Spinal cord (tissue), 10 donors: ENCODE measurements at places on chromosomes 2 and 18. TPM values are rescaled to one million over a fixed set of nuclear protein-coding genes. Genes with fewer than 3 reads are reported as not detected.

GRCh38 chr18:11795916-11796315 is 55.3 kb upstream of the CHMP1B start:
- H3K4me3 ChIP-seq, result no peak overlapping the region
- H3K4me1 ChIP-seq, result no peaks in the 10 kb centered on the region
- H3K27ac ChIP-seq, result no peak overlapping the region
- H3K27me3 ChIP-seq, result no peaks in the 10 kb centered on the region
- no peaks in the 10 kb centered on the region for H3K36me3 ChIP-seq

Gene TMEFF2
- 46.7 TPM for total RNA-seq

DNA sequence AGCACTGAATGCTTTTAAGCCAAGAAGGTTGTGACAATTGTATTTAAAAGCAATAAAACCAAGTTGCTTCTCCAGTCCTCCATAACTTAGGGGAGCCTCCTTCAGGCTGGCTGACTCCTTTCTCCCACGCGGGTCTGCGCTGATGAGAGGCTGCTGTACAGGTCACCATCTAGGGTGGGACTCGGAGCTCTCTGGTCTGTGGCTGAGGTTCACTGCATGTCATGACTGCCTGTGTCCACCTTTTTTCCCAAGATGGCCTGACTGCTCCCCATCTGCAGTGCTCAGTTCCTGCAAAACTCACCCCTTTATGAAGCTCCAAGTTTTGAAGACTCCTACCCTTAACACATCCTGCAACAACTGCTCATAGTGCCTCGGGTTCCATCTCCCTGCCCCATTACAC is 194.4 kb downstream of the AFF3 start:
- no peak overlapping the region for H3K4me3 ChIP-seq
- H3K36me3 ChIP-seq, result no peaks in the 10 kb centered on the region
- no peak overlapping the region for H3K27ac ChIP-seq
- DNase-seq, result no peak
- H3K4me1 ChIP-seq, result no peaks in the 10 kb centered on the region
- no peaks in the 10 kb centered on the region for H3K27me3 ChIP-seq

- H3K36me3 ChIP-seq, result no peaks in the 10 kb centered on the region
- no peak for DNase-seq
- no peaks in the 10 kb centered on the region for H3K4me1 ChIP-seq
- no peak overlapping the region for H3K4me3 ChIP-seq
These were observed 302.7 kb downstream of the CYP26B1 start for GRCh38 chr2:71844967-71845366.

DNA sequence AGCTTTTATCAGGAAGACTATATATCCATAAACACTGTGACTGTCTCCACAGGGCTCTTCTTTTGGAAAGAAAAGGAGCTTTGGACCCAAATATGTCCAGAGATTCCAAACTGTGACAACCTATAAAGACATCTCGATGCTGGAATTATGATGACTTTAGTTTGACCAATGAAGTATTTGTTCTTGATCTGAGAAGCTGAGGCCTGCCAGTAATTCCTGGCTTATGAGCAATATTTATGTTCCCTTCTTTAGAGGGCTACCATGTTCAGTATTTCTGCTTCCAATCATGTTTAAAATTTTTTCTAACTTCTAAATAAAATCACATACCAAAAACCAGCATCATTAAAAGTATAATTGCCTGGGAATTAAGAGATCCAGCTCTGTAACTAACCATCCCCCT is 41.1 kb downstream of the FEZ2 start:
- no peak overlapping the region for H3K27ac ChIP-seq
- H3K36me3 ChIP-seq, result no peaks in the 10 kb centered on the region
- no peaks in the 10 kb centered on the region for H3K27me3 ChIP-seq
- no peak for DNase-seq

DNA sequence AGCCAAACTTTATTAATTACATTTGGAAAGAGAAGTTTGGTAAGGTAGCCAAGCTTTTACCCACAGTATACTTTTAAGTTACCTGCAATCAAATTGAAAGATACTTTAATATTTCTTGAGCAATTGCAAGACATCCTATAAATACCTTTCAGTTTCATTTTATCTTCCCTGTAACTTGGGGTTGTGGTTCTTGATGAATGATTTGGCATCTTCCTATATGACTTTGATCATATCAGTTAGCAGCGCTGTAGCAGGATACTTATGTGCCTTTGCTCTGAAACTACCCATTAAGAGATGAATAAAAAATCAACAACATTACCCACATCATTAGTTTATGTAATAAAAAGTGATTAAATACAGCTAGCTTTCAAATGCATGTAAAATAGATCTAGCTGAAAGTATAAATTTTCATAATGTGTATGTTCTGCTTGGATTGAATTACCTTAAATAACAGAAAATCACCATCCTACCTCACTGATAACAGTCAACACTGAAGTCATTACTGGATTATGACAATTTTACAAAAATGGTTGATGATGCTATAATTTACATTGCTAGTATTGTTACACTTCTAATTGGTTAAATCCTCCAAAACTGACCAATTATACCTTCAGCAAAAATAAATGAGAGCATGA is 50.4 kb downstream of the MMADHC start:
- no peak overlapping the region for H3K27ac ChIP-seq
- no peaks in the 10 kb centered on the region for H3K4me1 ChIP-seq
- H3K4me3 ChIP-seq, result no peak overlapping the region
- no peak for DNase-seq
- no peaks in the 10 kb centered on the region for H3K36me3 ChIP-seq
- no peaks in the 10 kb centered on the region for H3K27me3 ChIP-seq

- no peak overlapping the region for H3K4me3 ChIP-seq
- no peaks in the 10 kb centered on the region for H3K36me3 ChIP-seq
These were observed 216.7 kb downstream of the SETBP1 start for GRCh38 chr18:44897411-44897810.

Gene MEIS1
- total RNA-seq, result 68.4 TPM

Gene CAPG
- 41.3 TPM for total RNA-seq

Gene MRPL30
- total RNA-seq, result 34.9 TPM

Gene SPDYA
- total RNA-seq, result 1.5 TPM

DNA sequence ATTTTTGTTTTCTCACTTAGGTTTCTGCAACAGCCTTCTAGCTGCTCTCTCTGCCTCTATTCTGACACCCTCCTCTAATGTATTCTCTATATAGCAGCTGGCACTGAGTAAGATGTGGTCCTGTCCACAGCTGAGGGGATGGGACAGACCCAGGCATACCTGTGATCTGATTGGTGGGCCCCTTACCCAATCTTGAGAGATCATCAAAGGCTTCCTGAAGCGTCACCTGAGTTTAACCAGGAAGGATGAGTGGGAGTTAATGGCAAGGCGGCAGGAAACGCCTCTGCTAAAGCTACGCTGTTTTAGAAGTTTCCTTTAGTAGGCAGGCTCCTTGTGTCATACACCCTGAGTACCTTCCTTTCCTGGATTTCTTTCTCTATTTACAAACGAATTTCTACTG is 5.7 kb upstream of the TET3 start:
- H3K27me3 ChIP-seq, result peaks cover 35% of the 10 kb centered on the region
- DNase-seq, result no peak
